Activated T-cell treated with anti-CD3 and anti-CD28 coated beads for 24 hours (primary cell): ENCODE measurements at places on chromosomes 16 and 17.

DNA sequence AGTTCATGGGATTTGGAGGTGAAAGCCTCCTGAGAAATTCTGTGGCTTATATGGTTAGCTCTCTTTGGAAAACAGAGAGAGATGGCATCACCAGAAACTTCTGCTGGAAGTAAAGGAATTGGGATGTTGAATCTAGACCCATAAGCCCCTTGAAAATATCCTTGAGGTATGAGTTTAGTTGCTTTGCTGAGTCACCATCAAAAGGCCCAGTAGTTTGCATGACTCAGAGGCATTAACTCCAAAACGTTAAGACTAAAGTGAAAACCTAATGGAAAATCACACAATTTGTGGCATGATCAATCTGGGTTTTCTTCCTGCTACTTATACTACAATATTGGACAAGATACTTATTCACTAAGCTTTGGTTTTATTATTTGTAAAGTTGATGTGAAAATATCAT lies 349.2 kb upstream of the SALL1 start:
- DNase-seq = no peak

GRCh38 chr17:80838311-80839025 lies 153.2 kb upstream of the CHMP6 start:
- DNase-seq = no peak

DNA sequence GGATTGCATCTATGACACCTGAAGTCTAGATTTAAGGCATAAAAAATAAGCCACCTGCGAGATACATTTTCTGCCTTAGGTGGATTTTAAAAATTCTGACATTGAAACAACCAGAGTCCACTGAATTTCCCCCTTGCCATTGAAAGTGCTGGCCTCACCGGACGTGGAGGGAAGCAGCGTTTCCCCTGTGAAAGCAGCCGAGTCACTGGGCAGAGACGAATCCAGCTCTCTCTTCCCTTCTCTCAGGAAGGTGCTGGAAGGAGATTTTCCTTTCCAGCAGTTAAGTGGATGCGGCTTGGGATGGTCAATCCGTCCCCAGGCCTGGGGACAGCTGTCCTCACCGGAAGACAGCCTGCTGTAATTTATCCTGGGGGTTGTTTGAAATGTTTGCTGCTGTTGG lies 270.9 kb upstream of the FOXF1 start:
- no peak for DNase-seq

- no peak for DNase-seq
Observed at GRCh38 chr17:53837131-53837530, 14.4 kb downstream of the KIF2B start.

- peak; percentile 29 for DNase-seq
Observed at GRCh38 chr16:57299009-57299718, 14.7 kb upstream of the PLLP start.

- no peak for DNase-seq
Observed at GRCh38 chr17:49914096-49914490, 54.9 kb upstream of the DLX4 start.

- no peak for DNase-seq
Observed at GRCh38 chr17:74824961-74825627, 34.6 kb downstream of the GRIN2C start.

DNA sequence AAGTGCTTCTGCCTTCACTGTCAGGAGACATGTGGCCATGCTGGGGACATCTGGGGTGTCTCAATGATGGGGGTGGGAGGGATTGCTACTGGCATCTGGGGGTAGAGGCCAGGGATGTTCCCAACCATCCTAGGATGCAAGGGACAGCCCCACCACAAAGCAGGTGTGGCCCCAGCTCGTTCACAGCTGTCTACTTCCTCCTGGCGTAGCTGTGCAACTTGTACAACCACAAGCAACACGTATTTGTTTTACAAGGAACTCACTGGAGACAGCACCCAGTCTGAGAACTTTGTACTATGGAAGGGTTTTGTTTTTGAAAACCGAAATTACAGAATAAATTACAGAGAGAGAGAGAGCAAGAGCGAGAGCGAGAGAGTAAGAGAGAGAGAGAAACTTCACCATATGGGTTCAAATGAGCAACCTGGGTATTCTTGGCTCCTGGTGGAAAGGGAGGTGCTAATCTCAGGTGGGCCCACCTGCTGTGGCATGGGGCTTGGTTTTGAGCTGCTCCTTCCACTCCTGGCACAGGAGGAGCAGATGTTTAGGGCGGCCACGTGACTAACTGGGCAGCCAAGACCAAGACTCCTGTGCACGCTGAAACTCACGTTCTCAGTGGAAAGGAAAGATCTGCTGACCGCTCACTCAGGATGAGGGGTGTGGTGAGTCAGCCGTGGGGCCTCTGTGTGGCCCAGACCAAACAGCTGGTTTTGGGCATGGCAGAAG lies 17.5 kb upstream of the TNFRSF13B start:
- DNase-seq = no peak

DNA sequence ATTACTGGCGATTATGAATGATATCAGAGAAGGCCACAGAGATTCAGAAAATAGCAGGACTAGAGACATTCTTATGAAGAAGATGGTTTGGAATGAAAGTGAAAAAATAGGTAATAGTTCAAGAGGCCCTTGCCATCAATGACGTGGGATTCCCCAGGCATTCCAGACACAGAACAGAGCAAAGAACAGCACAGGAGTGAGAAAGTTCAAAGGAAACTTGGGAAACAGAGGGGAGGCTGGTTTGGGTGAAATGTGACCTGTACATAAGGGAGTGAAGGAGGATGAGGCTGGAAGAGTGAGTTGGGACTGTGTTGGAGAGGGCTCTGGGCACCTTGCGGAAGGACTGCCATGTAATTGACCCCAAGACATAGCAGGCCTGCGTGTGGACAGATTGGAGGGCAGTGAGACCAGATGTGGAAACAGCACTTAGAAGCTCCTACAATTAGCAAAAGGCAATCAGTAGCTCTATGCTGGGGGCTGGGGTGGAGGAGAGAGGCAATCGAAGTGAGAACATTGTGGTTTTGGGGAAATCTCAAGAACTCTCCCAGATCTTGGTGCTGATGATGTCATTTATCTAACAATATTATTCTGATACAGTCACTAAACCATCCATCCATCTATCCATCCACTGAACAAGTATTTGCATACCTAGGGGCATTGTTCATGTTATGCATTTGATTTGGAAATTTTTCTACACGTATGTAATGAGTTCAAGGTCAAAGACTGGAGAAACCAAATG lies 365.3 kb upstream of the ZFHX3 start:
- DNase-seq = no peak

- no peak for DNase-seq
Observed at GRCh38 chr17:6603744-6604325, 36.7 kb downstream of the KIAA0753 start.

- peak; percentile 17 for DNase-seq
Observed at GRCh38 chr17:30780343-30780742, 44.1 kb downstream of the CRLF3 start.

DNA sequence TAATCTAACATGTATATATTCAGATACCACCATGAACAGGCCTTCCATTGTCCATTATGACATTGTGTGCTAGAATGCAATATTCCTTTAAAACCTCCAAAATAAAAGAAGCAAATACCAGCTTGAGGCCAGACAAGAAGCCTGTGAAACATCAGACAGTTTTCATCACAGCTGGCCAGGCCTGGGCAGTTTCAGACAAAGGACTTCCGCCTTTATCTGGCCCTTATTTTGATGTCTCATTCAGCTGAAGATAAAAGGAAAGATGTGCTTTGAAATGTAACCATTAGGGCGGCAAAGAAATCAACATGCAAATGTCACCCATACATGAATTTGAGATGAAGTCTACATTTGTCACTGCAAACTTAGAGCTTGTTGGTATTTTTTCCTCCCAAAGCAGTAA lies 737.5 kb downstream of the KCNJ2 start:
- DNase-seq = no peak

GRCh38 chr17:54944796-54945195 lies 23.7 kb downstream of the COX11 start:
- DNase-seq = no peak

DNA sequence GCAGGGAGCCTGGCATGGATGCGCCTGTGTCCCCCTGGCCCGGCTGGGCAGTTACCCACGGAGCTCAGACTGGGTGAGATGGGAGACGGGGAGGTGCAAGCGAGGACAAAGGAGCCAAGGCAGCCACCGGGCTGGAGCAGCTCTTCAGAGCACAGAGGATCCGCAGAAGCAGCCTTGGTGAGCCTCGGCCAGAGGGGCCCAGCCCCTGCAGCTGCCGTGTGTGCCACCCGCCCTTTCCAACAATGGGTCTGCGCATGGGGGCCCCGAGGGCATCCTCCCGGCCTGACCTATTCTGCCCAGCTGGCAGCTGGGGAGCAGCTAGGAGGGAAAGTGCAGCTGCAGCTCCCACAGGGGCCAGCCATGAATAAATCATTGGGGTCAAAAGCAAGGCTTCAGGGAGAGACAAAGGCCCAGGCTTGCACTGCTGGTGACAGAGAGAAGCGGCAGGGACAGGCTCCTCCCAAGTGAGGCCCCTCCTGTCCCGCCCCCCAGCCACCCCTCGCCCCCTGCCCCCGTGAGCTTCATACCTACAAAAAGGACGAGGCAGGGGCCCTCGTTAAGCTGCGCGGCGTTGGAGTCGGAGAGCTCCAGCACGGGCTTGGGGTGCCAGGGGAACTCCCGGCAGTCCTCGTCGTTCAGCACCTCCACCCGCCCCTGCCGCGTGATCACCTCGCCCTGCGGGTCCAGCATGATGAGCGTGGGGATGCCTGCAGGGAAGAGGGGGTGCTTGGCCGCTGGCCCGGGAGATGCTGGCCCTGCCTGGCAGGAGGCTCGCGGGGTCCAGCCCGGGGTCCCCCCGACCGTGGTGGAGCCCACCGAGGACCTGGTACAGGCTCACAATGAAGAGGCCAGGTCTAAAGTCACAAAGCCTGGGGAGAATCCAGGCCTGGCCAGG lies 22.6 kb downstream of the MRM3 start:
- no peak for DNase-seq

DNA sequence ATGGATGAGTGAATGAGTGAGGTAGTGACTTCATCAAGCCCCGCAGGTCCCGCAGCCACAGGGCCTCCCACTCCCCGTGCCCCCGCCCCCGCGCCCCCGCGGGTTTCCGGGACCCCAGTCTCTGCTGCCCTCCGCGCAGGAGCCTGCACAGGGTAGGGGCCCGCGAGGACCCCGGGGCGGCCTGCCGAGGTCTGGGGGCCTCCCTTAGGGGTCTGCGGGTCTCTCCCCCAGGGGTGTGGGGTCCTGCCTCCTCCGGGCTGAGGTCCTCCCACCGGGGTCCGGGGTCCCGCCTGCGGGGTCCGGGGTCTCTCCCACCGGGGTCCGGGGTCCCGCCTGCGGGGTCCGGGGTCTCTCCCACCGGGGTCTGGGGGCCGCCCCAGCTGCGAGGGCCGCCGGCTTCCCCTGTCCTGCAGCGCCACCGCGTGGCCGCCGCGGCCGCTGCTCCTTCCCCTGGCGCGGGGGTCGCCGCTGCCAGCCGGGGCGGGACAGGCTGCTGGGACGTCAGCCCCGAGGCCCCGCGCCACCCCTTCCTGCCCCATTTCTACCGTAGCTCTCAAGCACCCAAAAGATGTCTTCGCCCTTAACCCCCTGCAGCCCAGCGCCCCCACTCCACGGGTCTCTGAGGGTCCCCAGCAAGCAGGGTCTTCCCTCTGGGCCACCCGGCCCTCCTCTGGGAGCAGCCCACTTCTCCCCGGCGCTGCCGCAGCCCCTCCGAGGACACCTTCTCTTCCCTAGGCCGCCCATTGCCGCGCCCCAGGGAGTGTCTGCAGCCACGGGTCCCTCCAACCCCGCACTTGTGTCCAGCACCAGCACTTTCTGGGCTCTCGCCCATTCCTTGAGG lies 10.4 kb upstream of the CHMP6 start:
- no peak for DNase-seq

DNA sequence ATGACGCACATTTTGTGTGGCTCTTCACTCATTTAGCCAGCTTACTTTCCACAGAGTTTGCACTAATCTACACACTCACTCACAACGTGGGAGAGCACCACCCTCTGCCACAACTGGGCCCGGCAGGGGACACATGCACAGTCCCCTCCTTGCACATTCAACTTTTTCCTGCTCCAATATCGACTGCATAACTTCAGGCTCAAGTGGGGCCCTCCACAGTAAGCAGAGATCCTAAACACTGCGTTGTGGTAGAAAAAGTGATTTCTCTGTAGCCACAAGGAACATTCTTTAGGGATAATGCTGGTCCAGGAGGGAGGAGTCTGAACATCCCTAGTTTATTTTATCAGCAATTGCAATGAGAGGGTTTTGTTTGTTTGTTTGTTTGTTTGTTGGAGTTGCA lies 40.0 kb downstream of the MRPS23 start:
- no peak for DNase-seq

GRCh38 chr17:35433075-35433894 lies 985 bp upstream of the SLFN12 start:
- DNase-seq = peak; percentile 75

DNA sequence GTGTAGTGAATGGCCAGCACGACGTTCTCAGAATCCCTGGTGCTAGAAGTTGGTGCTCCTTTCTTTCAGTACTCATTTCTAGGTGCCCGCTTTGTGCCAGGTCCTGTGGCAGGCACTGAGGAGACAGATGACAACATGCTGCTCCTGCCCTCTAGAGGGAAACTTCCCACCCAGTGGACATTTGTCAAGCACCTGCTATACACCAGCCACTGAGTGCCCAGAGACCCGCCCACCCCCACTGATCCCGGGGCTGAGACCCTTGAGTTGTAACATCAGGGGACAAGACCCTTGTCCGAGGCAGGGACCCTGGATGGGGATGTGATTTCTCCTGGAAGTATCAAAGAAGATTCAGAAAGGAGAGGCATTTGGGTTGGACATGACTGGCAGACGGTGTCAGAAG lies 25.1 kb downstream of the UNC13D start:
- DNase-seq = no peak

DNA sequence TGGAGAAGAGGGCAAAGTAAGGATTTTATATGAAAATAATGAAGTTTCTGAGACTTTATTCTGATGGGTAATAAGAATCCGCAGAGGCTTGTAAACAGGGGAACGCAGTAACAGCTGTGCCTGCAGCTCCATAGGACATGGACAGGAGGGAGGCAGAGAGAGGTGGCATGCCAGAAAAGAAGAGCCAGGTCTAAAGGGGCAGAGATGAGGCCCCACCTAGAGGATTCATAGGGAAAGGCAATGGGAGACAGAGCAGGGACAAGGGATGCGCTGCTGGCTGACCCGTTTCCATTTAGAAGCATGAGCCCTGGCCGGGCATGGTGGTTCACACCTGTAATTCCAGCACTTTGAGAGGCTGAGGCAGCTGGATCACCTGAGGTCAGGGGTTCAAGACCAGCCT lies 340.3 kb upstream of the CDH5 start:
- DNase-seq = no peak

DNA sequence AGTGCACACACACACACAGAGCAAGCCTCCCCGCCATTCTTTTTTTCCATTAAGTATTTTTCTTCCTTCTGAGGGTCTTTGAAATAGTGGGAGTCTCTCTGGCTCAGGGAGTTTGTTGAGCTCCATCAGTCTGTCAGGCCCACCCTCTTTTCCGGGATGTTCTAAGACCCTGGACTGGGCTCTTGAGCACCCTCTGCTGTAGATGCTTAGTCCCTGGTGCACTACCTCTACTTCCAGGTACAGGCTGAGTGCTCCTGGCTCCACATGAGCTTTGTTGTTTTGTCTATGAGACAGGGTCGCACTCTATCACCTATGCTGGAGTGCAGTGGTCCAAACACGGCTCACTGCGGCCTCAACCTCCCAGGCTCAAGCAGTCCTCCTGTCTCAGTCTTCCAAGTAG lies 20.7 kb downstream of the LIMD2 start:
- no peak for DNase-seq

- no peak for DNase-seq
Observed at GRCh38 chr17:29883497-29883896, 46.5 kb downstream of the SSH2 start.

GRCh38 chr17:34269969-34270368 lies at the start of gene CCL7:
TSS of gene CCL7 (plus strand) at chr17:34270221. CDS start at chr17:34270291, 70 bp downstream.
- DNase-seq = no peak
